Left ventricle myocardium inferior (tissue), 1 donor: ENCODE measurements at places on chromosomes 1 and 21. TPM values are rescaled to one million over a fixed set of nuclear protein-coding genes. Genes with fewer than 3 reads are reported as not detected.

DNA sequence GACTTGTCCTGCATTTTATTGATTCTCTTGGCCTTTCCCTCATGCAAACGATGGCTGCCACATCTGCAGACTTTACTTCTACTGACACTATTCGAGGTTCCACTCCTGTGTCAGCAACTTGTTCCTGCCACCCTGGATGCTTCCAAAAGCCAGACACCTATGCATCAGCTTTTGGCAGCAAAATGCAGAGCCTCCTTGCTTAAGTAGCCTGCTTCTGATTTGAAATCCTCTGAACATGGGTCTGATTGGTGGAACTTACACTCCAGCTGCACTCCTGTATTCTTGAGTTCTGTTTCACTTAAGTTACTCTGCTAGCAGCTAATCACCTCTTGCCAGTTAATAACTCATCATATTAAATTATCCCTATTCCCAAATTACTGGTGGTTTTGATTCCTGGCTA lies 152.1 kb upstream of the FMN2 start:
- no peak for DNase-seq

DNA sequence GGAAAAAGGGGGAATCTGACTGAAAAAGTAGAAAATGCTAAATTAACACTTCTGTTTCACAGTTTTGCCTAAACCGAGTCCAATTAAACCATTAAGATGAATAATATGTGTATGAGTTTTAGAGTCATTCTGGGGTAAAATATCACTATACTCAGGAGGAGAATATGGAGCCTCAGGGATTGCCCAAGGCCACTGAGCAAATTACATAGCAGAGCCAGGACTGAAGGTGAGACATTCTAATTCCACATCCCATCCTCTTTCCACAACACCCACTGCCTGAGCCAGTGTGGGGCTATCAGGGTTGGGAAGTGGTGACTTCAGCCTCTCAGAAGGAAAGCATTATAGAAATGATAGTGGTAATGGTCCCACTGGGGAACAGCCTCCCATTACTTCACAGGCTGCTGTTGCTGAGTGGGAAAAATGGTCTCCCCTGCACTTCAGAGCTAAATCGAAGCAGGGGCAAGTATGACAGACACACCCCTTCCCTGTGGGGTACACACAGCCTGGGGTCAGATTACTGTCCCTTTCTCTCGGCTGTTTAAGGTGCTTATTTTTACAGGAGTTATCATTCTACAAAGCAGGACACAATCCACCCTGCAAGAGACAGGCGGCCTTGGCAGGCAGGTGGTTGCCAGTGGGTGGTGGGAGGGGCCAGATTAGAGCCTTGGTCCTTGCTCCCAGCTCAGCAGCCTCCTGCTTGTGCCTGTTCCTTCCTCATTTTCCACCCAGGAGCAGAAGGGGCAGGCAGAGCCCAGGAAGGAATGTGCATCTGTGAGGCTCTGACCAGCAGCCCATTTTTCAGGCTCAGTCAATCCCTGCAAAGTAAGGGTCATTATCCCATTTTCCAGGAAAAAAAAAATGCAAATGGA lies 9.5 kb upstream of the BCAR3 start:
- no peak for DNase-seq

DNA sequence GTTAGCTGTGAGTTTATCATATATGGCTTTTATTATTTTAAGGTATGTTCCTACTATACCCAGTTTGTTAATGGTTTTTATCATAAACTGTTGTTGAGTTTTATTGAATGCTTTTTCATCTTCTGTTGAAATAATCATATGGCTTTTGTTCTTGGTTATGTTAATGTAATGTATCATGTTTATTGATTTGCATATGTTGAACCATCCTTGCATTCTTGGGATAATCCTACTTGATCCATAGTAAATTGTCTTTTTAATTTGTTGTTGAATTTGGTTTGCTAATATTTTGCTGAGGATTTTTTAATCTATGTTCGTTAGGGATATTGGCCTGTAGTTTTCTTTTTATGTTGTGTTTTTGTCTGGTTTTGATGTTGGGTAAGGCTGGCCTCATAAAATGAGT lies 185.6 kb downstream of the PAPPA2 start:
- DNase-seq, result no peak

DNA sequence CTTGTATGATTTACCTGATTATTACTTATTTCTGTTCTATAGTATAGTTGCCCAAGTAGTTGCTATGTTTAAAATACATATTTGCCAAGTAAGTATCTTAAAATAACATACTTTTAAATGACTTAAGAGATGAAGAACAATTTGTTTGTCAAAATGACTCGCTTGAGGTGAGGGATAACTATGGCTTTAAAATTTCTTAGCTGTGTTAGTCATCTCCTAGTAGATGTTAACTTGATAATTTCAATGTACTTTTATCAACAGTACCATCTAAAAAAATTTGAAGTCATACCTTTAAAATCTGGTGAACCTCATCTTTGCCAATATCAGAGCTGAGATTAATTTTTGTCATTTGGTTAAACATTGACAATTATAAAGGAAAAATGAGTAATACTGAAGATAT lies 37.7 kb downstream of the ODR4 start:
- DNase-seq, result no peak

GRCh38 chr1:219805191-219805590 lies 123.2 kb downstream of the SLC30A10 start:
- no peak for DNase-seq

DNA sequence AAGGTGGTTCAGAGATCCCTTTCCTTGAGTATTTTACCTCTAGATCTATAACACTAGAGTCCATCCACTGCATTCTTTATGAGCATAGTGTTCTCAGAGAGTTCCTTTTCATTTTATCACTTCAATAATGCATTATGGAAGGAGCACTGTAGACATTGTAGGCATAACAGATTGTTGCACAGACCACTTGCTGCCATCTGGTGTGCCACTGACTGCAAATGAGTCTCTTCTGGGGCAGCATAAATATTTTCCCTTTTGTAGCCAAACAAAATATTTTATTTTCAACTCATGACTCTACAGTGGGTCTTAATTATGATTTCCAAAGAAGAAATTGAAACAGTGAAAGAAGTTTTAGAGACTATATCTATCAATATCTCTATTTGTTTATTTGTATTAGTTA lies 290.4 kb downstream of the OLFM3 start:
- no peak for DNase-seq

Gene KRTAP12-2
- not detected for total RNA-seq
